ENCODE measurements at places on chromosomes 6 and 20. TPM values are rescaled to one million over a fixed set of nuclear protein-coding genes. Genes with fewer than 3 reads are reported as not detected.

DNA sequence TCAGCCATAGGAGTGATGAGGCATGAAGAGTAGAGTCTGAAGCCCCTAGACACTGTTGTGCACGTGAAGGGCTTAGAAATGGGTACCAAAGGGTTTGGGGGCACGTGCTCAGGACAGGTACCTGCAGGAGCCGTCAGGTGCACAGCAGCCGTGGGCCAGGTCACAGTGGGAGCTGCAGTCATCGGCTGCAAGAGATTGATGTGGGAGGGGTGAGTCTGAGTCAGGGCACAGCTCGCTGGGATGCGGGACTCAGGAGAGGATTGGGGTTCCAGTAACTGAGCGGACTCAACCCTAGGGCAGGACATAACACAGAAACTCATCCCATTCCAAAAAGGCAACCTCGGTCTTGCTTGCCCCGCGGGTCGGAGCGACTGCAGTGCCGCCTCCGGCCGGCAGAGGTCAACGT lies 1.1 kb downstream of the DLK2 start:
- no peak for DNase-seq

Gene PACSIN1
- total RNA-seq: not detected

Gene TRIM15
- not detected for total RNA-seq

Gene SCRT2
- not detected for total RNA-seq

DNA sequence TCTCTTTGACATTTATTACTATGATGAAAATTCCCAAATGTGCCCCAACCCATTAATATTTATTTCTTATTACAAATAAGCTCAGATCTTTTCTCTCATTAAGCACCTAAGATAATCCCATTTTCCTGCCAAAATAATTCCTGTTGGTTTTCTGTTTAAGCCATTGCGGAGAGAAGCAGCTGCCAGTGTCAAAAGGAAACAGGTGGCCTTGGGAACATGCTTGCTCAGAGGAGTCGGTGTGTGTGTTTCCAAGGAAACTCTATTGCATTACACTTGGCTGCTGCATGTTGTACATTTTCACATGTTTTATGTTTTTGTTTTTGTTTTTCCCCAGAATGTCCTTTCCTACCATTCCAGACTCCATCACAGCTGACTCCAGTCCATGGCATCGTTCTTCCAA lies 56.4 kb downstream of the CD24 start:
- DNase-seq: no peak

GRCh38 chr6:46325561-46326530 lies 155.1 kb upstream of the ENPP5 start:
- DNase-seq: peak; percentile 28

- no peak for DNase-seq
These were observed 517.0 kb downstream of the BTBD3 start for GRCh38 chr20:12434672-12435071.

DNA sequence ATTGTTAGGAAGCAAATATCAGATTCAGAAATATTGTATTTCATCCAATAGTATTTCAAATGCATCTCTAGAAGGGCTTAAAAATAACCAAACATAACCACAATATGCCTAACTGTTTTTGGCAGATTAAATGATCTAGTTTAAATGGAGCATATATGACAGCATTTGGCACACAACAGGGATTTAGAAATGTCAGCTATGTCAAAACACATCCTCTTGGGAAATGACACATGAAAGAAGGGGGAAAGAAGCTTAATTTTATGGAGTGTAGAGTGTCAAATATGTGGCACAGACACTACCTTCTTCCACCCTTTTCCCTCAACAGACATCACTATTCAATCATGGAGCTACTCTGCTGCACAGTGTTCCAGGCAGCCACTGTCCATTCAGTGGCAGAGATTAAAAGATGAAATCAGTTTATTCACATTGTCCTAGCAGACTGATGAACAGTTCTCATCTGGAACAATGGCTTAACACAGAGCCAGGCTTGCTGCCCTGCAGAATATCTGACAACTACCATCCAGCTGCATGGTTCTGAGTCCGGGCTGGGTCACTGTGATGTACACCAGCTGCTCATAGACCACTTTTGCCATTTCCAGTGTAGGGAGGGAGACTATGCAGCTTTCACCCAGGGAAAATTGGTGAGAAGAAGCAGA lies 349.8 kb downstream of the DHX35 start:
- DNase-seq: no peak

DNA sequence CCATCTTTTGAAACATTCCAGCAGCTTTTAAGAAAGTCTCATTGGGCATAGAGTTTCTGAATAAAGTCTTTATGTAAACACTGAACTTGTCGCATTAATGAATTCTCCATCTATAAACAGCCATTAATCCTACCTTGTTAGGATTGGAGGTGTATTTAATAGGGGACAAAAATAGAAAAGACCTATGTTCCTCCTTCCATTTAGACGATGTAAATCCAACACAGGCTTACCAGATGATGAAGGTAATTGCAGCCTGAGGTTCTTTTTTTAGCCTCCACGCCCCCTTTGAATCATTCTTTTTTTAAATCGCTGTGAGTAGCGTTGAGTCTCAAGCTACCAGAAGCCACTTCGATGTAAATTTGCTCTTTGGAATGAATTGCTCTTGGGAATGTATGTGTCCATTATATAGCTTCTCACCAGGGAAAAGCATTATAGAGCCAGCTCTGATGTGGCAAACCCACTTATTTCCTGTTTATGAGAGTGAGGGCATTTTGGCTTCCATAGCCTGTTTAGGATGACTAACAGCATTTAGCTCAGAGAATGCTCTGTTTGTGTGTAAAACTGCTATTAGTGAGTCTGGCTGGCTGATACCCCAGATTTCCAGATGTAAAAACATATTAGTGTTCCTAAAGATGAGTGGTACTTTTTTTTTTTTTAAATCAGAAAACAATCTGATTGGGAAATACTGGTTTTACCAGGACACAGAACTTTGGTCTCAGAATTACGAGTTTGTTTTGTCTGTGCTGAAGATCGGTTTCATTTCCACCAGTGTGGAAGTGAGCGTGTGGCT lies 74.9 kb upstream of the CLDN20 start:
- peak; percentile 100 for DNase-seq

Gene CST5
- not detected for total RNA-seq

Gene DNAH8
- under 0.01 TPM for total RNA-seq

DNA sequence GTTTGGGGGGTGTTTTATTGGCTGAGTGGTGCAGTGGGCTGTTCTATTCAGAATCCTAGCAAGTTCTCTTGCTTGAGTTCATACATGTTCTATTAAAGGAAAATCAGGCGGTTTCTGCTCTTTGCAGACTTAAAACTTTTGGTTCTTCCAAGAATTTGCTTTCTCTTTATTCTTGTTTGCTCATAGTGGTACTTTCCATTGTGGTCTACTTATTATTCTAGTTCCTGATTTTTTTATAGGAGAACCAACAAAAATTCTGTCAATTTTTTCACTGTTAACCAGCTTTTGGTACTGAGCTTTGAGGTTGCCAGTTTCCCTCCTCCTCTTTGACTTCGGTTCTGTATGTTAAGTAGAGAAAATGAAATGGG lies 6.7 kb downstream of the AFDN start:
- no peak for DNase-seq

- DNase-seq: no peak
These were observed 55.9 kb downstream of the GPR6 start for GRCh38 chr6:110033749-110034666.

DNA sequence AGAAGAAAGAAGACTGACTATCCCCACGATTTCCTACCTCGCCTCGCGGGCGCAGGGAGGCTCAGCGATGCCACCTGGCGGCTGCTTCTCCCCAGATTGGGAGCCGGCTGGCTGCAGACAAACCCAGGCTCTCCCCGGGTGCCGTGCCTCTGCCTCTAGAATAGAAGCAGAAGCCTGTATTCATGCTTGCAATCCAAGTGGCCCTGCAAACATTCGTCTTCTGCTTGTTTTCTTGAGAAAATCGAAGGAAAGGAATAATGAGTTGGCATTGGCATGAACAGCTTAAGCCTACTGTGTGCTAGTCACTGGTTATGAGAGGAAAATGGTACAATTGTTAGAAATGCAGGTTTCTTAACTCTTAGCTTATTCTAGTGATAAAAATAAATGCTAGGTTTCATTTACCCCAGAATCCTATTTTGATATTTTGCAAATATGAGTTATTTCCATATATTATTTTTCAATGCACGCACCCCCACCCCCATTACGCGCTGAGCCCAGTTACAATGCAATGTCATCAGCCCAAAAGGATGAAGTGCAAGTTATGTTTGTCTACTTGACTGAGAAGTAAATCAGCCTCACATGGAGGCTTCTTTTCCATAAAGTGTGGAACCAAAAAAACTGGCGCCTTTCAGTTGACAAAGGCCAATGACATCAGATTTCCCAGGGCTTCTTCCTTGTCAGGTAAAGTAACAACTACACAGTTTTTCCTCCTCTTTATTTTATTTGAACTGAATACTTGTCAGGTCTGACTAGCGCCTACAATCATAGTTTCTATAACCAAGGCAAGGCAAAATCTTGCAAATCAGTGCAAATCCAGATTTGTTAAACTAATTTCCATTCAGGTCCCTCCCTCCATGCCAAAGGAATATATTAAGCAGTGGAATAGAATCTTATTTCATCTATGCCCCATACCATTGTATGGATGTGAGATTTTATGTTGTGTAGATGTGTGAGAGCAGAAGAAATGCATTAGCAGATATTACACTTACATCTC lies 3.9 kb upstream of the SOX4 start:
- peak; percentile 76 for DNase-seq

GRCh38 chr6:134195164-134195906 lies 122.6 kb downstream of the SGK1 start:
- peak; percentile 61 for DNase-seq
